ENCODE measurements at places on chromosomes 12 and 14.

- DNase-seq: no peak
These were observed 38.1 kb downstream of the ZDHHC17 start for GRCh38 chr12:76802060-76802459.

DNA sequence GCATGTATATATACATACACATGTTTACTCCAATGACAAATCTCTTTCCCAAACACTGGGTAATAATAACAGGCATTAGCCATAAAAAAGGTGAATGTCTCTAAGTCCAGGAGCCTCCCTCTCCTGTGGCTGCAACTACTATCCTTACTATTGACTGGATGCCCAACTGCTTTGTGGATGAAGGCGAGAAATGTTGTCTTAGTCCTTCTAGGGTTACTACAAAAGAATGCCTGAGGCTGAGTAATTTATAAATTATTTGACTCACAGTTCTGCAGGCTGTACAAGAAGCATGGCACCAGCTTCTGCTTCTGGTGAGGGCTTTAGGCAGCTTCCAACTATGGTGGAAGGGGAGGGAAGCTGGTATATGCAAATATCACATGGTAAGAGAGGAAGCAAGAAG is 366.0 kb upstream of the DDHD1 start:
- no peak for DNase-seq

- no peak for DNase-seq
These were observed 349.9 kb downstream of the C12orf50 start for GRCh38 chr12:87679251-87679650.

GRCh38 chr12:93466625-93467350 is 526 bp upstream of the MRPL42 start:
- DNase-seq: no peak

DNA sequence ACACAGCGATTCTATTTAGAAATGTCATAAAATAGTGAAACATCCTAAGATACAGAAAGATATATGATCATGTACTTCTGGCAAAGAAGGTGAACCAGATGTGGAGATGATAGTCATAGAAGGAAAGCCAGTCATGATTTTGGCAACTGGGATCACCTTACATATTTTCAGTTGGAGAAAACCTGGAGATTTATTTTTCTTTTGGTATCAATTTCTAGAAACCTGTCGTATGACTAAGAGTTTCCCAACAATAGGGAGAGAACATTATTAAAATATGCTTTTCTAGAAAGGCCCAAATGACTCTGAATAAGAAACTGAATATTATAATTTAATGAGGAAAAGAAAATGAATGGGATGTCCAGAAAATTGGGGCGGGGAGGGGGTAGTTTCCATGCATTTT is 396.4 kb downstream of the ZFP36L1 start:
- no peak for DNase-seq

GRCh38 chr14:21049271-21049673 is 7.1 kb downstream of the RNASE7 start:
- no peak for DNase-seq

DNA sequence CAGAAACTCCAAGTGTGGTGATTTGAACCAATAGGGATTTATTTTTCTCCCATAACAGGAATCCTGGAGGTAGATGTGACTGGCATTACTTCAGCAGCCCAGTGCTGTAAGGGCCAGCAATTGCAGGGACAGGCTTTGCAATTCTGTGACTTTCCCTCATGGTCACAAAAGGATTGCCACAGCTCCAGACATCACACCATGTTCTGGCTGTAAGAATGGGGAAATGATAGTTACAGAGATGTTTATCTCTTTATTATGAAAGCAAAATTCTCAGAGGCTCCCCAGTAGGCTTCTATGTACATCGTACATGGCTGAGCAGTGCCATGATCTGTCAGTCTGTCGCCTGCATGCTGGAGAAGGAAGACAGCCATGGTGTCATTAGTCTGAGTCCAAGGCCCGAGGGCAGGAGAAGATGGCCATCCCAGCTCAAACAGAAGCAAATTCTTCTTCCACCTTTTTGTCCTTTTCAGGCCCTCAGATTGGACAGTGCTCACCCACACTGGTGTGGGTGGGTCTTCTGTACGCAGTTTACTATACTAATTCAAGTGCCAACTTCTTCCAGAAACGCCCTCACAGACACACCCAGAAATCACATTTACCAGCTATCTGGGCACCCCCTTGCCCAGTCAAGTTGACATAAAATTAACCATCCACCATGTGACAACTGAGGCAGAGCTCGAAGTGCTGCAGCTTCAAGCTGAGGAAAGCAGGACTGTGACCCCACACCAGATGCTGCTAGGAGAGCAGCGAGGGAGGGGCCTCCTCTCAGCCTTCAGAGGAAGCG is 17.2 kb downstream of the ZBTB42 start:
- DNase-seq: no peak

GRCh38 chr12:843609-844008 is 91.2 kb downstream of the WNK1 start:
- DNase-seq: no peak

DNA sequence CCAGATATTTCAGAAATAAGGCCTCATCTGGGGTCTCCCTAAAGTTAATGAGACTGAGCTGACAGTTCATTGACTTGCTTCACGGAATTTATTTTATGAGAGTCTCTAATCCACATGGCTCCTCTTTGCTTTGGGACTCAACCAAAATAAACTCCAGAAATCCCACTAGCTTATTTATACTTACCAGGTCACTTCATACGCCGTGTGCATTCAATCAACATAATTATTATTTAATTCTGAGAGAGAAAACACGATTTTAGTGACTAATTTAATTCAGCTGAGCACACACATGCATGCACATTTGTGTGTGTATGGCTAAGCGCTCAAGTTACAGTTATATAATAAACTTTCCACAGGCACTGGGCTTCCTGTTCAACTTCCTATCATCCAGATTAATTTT is 333.4 kb upstream of the CCDC196 start:
- no peak for DNase-seq

GRCh38 chr14:95147597-95147996 is 9.7 kb downstream of the DICER1 start:
- DNase-seq: no peak

DNA sequence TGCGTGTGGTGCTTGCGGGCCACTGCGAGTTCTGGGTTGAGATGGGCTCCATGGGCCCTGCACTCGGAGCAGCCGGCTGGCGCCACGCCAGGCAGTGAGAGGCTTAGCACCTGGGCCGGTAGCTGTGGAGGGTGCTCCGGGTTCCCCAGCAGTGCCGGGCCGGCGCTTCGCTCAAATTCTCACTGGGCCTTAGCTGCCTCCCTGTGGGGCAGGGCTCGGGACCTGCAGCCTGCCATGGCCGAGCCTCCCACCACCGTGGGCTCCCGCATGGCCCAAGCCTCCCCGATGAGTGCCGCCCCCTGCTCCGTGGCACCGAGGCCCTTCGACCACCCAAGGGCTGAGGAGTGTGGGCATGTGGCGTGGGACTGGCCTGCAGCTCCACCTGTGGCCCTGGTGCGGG is 375.7 kb downstream of the NELL2 start:
- DNase-seq: no peak

- DNase-seq: no peak
These were observed 94.9 kb upstream of the TMPO start for GRCh38 chr12:98420461-98420860.

DNA sequence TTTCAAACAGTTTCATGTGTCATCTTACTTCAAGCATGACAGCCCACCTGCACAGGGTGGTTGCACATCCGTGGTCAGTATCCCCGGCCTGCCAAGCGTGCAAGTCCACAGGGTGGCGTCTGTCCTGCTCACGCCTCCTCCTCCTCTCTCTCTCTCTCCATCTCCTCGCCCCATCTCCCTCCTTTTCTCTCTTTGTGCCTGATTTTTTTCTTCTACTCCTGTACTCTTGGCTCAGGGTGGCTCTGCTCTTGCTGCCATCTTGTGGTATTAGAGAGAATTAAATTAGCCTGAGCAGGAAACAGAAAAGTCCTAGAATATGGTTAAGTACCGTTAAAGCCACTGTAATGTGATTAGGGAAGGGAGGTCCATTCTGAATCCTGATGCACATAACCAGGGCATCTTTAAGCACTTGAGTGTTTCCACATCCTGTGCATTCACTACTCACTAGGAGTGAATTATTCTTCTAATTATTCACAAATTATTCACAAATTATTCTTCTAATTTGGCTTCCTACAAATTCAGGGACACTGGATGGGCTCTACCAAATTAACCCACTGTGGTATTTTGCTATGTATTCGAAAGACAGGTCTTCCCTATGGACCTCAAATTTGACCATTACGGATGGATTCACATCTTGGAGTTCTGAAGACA is 25.5 kb upstream of the DTX1 start:
- DNase-seq: no peak

DNA sequence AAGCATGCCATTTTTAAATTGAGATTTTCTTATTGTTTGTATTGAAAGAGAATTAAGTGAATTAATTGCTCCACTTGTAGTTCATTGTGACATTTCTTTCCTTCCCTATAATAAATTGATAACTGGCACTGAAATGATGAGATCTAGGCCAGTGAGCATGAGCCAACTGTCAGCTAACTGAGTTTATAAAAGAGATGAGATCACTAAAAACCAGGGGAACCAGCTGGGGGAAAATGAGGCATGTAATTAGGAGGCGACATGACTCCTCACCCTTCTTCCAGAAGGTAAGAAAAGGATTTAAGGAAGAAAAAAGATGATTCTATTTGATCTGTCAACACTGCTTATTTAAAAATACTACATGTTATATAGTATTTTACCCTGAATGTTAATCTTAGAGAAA is 104.5 kb upstream of the DNM1L start:
- DNase-seq: no peak

DNA sequence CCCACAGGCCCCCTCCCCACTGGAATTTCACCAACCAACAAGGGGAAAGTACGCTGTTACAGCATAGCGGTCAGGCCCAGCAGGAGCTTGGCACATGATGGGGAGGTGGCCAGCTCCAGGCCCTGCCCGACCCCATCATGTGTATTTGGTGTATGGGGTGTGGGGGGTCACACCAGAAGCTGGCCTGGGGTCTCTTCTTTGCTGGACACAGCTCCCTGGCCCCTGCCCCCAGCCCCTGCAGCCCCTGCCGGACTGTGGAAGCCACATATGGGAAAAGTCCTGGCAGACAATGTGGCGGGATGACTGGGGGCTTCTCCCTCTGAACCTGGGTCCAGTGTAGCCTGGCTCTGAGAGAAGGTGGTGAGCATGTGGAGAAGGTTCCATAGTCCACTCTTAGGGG is 12.4 kb downstream of the NGB start:
- no peak for DNase-seq

GRCh38 chr14:72024043-72024407 is 91.8 kb downstream of the RGS6 start:
- DNase-seq: peak; percentile 34

GRCh38 chr12:107560165-107560898 is 125.3 kb upstream of the PWP1 start:
- DNase-seq: peak; percentile 9

GRCh38 chr14:100213587-100213955 is 25.4 kb upstream of the YY1 start:
- DNase-seq: no peak

DNA sequence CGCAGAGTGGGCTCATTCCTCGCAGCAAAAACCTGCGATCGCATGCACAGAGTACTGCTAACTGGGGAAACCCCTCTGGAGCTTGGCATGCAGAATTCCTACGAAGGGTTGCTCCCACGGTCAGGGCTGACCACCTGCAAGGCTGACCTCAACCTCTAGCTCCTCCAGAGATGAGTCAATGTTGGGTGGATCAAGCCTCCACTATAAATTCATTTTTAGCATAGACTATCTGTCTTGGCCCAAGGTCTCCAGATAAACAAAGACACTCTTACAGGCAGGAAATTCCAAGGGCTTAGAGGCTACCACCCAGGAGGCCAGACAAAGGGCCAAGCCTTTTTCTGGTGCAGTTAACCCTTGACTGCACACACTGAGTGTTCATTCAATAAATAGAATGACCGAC is 296.5 kb downstream of the TMEM132D start:
- no peak for DNase-seq

GRCh38 chr12:113301811-113302210 is 33.1 kb downstream of the SLC8B1 start:
- no peak for DNase-seq

- DNase-seq: no peak
These were observed 427.6 kb downstream of the IPO8 start for GRCh38 chr12:30268041-30268440.

GRCh38 chr12:102120564-102120873 is 536 bp downstream of the PARPBP start:
- no peak for DNase-seq

DNA sequence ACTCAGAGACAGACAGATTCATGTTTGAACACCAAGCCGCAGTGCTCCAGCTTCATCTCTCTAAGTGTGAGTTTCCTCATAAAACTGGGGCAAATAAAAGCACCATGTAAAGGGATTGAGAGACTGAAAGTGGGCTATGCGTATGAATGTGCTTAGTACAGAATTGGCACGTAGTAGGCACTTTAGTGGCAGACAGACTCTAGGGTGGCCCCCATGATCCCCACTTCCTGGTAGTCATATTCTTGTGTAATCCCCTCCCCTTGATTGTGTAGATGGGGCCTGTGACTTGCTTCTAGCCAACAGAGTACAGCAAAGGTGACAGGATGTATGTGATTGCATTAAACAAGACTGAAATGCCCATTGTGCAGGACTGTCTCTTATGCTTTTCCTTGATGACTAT is 43.0 kb downstream of the DAO start:
- no peak for DNase-seq
